ENCODE measurements at places on chromosomes 4 and X. TPM values are rescaled to one million over a fixed set of nuclear protein-coding genes. Genes with fewer than 3 reads are reported as not detected.

Gene SLC39A8
- 5.1 TPM for total RNA-seq

Gene TLR10
- total RNA-seq = 0.38 TPM

Gene C4orf50
- 0.04 TPM for total RNA-seq

Gene NUDT11
- total RNA-seq = 1.1 TPM

Gene RPL34
- 803 TPM for total RNA-seq

Gene PROM1
- 0.13 TPM for total RNA-seq

Gene WNK3
- 0.61 TPM for total RNA-seq

Gene TMSB15B
- total RNA-seq = 0.57 TPM

Gene SMAD1
- total RNA-seq = 38.1 TPM

Gene TMEM150C
- 1.1 TPM for total RNA-seq

Gene TMPRSS11B
- 60.0 TPM for total RNA-seq

Gene WDFY3
- total RNA-seq = 40.0 TPM
